ENCODE measurements at places on chromosomes 5 and 9. TPM values are rescaled to one million over a fixed set of nuclear protein-coding genes. Genes with fewer than 3 reads are reported as not detected.

DNA sequence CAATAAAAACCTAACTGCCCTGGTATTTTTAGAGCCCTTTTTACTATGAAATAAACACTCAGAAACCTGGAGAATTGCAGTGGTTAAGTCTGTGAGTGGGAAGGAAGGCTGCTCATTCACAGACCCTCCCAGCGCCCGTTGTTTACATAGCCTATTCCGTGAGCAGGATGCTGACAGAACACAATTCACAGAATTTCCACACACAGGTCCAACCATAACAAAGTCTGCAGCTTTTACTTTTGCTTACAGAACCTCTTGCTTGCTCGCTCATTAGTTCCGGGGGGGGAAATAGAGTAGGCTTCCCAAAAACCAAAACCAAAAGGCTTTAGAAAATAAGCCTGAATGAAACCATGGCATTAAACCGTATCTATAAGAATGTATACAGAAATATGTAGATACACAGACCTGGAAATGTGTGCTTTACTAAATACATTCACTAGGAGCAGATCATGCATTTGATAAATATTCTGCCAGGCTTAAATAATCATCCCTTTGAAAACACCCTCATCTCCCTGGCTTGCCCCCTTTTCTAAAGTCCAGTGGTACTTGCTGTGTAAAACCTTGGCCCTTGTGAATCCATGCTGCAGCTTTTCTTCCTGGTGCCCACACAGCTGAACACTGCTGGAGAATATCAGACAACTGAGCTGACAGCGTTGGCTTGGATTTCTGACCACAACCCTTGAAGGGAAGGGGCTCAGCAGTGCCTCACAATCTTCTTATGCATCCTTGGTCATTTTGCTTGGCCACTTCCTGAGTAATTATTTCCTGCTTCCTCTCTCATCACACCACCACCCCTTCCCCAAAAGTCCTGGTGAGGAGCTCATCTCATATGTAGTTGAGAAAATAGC lies 128.0 kb downstream of the FANCC start:
- DNase-seq: peak; percentile 93

- DNase-seq: no peak
These were observed 90.4 kb upstream of the ANKRD55 start for GRCh38 chr5:56323505-56323904.

- DNase-seq: no peak
These were observed 382.6 kb downstream of the RASEF start for GRCh38 chr9:82680179-82680935.

DNA sequence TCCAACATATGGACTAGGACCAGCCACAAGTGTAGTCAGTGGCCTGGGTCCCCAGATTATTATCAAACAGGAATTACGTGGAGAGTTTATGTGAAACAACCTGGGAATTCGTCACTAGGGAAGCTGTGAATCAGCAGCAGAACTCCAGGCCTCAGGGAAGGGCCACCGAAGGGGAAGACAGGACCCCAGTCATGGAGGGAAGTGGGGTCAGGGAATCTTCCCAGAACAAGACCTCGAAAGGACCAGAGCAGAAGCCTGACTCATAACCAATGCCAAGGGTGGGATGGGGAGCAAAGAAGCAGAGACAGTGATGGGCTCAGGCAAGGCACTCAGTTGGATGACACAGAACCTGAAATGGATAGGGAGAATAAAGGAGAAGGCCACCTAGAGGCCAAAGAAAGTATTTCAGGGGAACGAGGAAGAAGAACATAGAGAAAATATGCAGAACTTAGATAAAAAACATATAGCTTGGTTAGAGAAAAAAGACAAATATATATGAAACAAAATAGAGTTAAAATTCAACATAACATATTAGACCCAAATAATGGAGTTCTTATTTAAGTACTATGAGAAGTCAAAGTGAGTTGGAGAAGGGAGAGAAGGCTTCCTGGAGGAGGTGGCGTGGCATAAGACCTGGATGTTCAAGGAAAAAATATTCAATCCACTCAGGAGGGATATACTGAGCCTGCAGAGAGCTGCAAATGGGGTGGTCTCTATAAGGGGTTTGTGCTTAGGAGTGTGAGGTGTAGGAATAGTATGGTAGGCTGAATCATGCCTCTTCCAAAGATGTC lies 66.7 kb upstream of the CAST start:
- no peak for DNase-seq

- no peak for DNase-seq
These were observed 22.5 kb downstream of the ARHGEF28 start for GRCh38 chr5:73648515-73648914.

DNA sequence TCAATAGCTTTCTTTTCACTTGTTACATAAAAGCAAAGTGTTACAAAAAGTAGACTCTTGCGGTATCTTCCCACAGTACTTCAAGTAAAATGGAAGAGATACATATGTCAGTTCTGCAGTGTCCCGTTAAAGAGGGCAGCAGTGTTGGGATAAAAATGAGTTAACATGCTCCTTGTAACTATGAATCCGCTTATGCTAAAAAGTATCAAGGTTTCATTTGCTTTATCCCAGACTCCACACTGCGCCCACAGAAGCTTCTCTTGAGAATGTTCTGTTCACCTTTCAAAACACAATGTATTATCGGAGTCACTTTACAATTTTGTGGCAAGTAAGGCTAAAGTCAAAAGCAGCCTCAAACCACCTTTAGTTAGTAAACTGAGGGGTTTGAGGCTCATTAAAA lies 790 bp downstream of the PTAR1 start:
- peak; percentile 70 for DNase-seq

IFNA13 gene
- not detected for total RNA-seq

UAP1L1 gene
- total RNA-seq: 3.2 TPM

OR1J2 gene
- total RNA-seq: not detected

Data from tongue (tissue), 3 donors.